ENCODE measurements at places on chromosomes 11 and 22.

- no peak for DNase-seq
These were observed 487.2 kb downstream of the MN1 start for GRCh38 chr22:27314276-27314807.

DNA sequence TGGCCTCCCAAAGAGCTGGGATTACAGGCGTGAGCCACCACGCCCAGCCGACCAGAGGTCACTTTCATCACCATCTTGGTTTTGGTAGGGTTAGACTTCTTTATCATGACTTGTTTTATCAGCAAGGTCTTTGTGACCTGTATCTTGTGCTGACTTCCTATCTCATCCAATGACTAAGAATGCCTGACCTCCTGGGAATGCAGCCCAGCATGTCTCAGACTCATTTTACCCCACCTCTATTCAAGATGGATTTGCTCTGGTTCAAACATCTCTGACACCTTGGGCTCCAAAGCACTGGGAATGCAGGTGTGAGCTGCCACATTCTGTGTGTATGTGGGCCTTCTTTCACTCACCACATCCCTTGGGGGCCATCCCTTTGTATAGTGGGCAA is 5.1 kb upstream of the TALDO1 start:
- DNase-seq, result no peak

DNA sequence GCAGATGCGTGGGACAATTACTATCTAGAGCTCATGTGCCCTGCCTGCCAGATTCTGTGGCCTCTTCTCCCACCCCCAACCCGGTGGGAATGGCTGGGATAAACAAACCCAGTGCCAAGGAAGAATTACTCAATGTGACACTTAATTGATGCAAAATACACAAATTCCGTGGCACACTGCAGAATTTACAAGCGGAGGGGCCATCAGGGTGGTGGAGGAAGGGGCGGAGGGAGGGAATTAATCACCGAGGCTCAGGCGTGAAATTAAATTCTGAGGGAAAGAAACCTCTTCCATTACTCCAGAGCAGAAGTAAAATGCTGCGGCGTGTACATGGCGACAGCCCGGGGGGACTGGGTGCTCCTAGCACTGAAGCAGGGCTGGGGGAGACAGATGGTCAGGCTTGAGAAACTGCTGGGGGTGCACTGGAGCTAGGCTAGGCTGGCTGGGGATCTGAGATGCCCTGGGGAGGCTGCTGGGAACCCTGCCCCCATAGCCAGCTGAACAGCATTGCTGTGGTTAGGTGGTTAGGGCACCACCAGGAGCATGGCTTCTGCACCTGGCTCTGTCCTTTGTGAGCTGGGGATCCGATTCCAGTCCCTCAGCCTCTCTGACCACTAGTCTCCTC is 200.6 kb downstream of the CEP164 start:
- DNase-seq, result no peak

GRCh38 chr11:22521226-22521625 is 104.4 kb downstream of the FANCF start:
- DNase-seq, result no peak

- no peak for DNase-seq
These were observed 61.9 kb downstream of the SYN3 start for GRCh38 chr22:32996276-32996675.

- no peak for DNase-seq
These were observed 346.8 kb downstream of the ETS1 start for GRCh38 chr11:128240546-128240945.

- DNase-seq, result no peak
These were observed 16.3 kb downstream of the HTR3A start for GRCh38 chr11:113991170-113991569.

- DNase-seq, result no peak
These were observed 12.1 kb upstream of the TRIM44 start for GRCh38 chr11:35650467-35650866.

GRCh38 chr22:42199025-42199424 is 68.4 kb upstream of the CYP2D6 start:
- DNase-seq, result no peak

- no peak for DNase-seq
These were observed 3.0 kb downstream of the LYVE1 start for GRCh38 chr11:10565493-10565892.

DNA sequence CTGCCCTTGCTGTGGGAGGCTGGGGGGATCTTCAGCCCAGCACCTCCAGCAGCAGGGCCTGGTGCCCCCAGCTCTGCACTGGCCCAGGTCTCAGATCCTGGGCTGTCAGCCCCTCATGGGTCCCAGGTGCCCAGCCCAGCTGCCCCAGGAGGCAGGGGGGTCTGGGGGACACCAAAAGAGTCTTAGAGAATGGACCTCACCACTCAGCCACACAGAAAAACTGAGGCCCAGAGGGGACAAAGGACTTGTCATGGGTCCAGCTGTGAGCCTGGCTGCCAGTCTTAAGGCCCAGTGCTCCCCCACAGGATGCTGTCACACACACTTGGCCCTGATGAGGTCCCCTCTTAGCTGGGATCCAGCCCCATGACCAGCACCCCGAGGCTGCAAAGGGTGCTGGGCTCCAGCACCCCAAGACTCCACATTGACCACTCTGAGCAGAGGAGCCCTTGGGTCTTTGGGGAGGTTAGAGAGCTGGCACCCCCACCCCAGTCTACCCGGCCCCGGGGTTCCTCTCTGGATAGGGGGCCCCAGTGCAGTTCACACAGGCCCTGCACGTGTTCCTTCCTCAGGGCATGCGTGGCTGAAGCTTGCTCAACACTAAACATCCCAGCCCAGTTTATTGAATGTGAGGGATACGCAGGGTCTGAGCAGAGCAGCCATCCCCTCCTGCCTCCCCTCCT is 54.4 kb downstream of the IGLL5 start:
- no peak for DNase-seq

- peak; percentile 57 for DNase-seq
These were observed 25.6 kb upstream of the SUSD2 start for GRCh38 chr22:24155627-24156140.

- DNase-seq, result no peak
These were observed 26.0 kb downstream of the NEAT1 start for GRCh38 chr11:65448418-65449105.

DNA sequence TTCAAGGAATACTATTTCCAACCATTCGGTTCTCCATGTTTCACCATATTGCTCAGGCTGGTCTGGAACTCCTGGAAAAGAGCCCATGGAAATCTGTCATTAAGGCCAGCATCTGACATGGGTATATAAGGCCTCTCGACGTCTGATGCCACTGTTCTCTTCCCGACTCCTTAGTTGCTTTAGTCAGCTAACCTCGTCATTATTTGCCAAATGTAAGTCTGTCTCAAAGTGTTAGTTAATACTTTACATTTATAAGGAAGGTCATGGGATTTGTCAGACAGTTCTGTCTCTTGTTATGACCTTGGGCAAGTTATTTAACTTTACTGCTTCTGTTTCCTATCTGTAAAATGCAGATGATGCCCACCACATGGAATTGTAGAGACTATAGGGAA is 1.6 kb downstream of the MRPL48 start:
- DNase-seq, result no peak

DNA sequence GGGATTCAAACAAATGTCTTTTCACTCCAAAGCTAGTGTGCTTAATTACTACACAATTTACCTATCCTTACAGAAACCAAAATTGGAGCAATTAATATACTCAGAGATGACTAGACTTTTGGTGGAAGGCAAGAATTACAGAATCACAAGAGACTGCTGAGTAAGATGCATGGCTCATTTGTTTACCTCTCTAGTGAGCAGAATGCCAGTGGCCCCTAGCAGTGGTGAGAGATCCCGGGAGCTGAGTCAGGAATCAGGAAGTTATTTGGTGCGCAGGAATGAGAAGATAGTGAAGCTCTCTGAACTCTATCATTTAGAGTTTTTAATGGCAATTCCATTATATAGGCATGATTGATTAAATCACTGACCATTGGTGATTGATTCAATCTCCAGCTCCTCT is 188.9 kb upstream of the SESN3 start:
- DNase-seq, result no peak

DNA sequence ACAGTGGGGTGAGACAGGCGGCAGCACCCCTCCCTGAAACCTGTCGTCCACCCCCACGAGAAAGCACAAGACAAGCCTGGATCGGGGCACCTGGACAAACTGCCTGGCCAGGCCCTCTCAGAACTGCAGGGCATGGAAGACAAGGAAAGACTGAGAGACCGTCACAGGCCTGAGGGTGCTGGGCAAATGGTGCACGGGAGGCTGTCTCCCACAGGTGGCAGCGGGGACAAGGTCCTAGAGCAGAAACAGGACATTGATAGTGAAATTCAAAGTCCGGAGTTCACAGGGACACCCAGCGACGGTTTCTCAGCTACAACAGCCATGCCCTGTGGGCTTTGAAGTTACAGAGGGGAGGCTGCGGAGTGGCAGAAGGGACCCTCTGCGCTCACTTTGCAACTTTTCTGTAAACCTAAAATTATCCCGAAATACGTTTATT is 20.6 kb downstream of the DRD4 start:
- no peak for DNase-seq

GRCh38 chr11:133618544-133618943 is 86.2 kb upstream of the OPCML start:
- no peak for DNase-seq

DNA sequence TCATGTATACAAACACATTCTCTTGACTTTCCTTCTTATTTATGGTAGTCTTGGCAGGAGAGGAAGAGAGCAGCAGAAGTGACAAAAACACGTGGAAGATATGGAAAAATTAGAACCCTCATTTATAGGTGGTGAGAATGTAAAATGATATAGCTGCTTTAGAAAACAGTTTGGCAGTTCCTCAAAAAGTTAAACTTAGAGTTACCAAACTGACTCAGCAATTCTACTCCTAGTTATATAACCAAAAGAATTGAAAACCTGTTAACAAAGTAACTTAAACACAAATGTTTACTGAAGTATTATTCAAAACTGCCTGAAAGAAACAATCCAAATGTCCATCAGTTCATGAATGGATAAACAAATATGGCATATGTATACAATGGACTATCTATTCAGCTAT is 16.8 kb downstream of the NUCB2 start:
- DNase-seq, result no peak

- no peak for DNase-seq
These were observed 954.2 kb upstream of the RAG2 start for GRCh38 chr11:37552284-37552683.

DNA sequence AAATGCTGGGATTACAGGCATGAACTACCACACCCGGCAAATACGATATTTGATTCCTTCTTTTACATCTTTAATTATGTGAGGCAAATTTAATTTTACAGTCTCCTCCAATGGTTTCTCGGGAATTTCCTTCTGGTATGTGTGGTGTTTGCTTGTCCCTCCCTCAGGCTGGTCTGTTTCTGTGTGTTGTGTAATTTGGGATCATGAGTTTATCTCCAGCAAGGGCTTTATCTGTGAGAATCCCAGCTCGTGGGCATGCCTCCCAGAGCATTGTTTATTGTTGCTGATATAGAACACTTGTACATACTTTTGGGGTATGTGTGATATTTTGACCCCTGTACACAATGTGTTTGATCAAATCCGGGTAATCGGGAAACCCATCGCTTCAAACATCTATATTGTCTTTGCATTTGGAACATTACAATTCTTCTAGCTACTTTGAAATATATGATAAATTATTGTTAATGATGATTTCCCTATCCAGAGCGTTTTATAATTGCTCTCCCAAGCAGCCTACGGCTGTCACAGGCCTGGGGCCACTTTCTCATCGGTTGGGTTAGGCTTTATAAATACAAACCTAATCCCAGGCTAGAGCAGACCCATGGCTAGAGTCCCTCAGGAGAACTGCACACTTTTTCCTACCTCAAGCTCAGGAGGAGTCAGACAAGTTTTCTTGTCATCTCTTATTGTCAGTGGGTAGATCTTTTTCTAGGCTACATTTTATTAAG is 15.0 kb upstream of the PRR5 start:
- no peak for DNase-seq
